ENCODE measurements at places on chromosomes 12 and 14. TPM values are rescaled to one million over a fixed set of nuclear protein-coding genes. Genes with fewer than 3 reads are reported as not detected.

Gene PLCZ1
- total RNA-seq, result not detected

Gene RERG
- 1.6 TPM for total RNA-seq

Gene NEUROD4
- total RNA-seq, result not detected

Gene TRHDE
- 5.8 TPM for total RNA-seq

Gene CLEC2D
- total RNA-seq, result 10.1 TPM

Gene SLC39A5
- 0.08 TPM for total RNA-seq

Gene RNASE1
- not detected for total RNA-seq

All from kidney epithelial cell (primary cell).